ENCODE measurements at places on chromosomes 11 and 22.
A peak's percentile ranks its signal among the peaks of the same experiment; 100 is the strongest.

GRCh38 chr22:43227239-43227630 lies 40.3 kb upstream of the TTLL12 start:
- no peak for DNase-seq

DNA sequence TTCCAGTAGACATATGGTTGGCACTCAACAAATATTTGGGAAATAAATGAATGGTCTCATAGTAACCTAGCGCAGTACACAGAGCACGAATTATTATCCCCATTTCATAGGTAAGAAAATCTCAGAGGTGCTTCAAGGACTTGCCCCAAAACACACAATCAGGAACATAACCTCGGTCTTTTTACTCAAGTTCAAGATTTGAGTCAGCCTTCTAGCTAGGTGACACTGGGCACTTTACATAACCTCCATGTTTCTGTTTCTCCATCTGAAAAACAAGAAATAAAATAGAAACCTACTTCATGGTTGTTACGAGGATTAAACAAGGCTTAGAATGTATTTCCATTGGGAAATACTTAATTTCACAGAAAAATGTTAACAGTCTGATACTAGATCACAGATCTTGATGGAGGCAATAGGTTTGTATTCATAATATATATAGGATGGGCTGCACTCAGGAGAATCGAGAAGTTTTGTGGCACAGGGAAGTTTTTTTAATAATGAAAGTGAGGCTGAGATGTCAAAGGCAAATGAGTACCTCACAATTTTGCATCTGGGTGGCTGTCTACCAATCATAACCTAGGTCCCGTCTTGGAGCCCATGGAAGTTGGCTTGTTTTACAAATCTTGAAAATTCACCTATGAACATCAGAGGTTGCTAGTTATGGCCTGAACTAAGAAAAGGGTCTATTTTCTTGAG lies 147.4 kb upstream of the ZC3H12C start:
- no peak for DNase-seq

DNA sequence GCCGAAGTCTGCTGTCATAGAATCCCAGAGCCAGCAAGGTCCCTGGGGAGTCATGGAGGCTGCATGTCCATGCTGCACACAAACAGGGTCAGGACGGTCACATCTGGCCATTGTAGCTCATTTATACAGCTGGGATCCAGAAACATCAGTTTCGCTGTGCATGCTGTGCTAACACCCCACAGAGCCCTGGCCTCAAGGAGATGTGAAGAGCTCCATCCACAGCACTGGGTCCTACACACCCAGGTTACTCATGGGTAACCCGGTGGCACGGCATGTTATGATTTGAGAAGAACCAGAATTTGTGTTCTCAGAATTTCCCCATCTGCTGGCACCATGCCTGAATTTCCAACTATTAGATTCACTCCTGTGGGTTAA lies 146.3 kb upstream of the ARHGAP20 start:
- peak; percentile 83 for DNase-seq

- DNase-seq, result peak; percentile 1
Measured at GRCh38 chr11:96905143-96905542, 515.3 kb downstream of the JRKL start.

DNA sequence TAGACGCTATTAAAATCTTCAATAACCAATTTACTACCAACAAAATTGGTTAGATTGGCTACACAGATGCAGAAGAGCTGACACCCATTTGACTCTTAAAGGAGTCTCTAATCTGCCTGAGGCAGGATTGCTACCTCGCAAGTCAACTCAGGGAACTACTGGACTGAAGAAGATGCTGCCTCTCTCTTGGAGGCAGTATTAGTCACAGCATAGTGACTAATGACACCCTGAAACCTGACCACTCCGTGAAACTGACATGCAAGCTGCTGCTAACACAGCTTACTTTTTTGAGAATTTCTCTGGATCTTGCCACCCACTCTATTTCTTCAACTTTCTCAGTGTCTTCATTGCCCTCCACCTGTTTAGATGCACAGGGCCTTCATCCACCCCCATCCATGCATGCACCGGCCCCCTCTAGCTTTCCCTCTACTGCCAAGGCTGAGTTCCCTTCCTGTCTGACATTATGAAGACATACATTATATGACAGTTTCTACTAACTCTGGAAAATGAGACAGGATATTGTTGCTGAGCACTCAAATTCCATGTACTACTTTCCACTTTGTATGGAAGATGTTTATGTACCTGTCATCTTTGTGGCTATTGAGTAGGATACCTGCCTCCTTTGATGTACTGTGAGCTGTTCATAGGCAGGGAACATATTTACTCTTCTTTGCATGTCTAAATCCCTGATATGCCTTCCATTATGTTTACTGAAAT lies 183.2 kb downstream of the MSANTD4 start:
- DNase-seq, result no peak

- no peak for DNase-seq
Measured at GRCh38 chr11:67645521-67646461, 4.7 kb downstream of the ACY3 start.

DNA sequence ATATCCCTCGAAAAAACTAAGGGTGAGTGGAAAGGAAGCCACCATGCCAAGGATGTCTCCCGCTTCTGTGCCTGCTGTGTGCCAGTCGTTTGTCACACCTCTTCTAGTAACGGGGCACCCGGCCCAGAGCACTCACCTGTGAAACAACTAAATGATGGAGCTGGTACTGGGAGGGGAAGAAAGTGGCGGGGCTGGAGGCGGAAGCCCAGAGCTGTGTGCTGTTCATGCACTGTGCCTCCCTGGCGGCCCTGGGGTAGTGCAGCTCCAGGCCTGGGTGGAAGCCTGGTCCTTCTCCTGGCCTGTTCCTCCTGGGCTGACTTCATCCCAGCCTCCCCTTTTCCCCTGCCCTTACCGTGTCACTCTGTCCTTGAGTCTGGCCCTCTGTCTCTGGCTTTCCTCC lies 130.2 kb downstream of the CEP164 start:
- no peak for DNase-seq

- DNase-seq, result no peak
Measured at GRCh38 chr11:121385688-121386087, 66.4 kb upstream of the SORL1 start.

DNA sequence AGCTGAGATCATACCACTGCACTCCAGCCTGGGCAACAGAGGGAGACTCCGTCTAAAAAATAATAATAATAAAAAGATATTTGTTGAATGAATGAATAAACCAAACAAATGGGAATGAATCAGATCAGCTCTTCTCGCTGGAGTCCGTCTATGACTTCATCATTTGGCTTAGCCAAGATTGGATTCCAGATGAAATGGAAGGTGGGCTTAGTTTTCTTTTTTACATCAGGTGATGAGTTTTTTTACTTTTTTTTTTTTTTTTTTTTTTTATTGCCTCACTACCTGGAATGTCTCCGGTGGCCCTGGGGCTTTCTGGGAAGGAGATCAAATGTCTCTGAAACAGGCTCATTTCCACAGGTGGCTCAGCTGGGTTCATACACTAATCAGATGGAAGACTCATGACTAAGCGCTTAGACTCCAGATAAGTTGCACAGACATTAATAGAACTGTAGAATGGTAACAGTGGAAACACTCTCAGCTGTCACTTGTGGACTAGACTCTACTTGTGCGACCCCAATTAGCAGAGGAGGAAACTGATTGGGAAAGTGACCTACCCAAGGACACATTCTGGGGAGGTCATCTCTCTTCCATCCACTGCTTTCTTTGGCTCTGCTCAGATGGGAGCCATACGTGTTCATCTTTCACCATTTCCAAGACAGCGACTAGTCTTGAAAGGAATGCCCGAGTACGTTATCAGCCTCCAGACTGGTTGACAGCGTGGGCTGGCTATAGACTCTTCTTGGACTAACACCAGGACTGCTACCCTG lies 20.5 kb upstream of the RBFOX2 start:
- DNase-seq, result peak; percentile 71

DNA sequence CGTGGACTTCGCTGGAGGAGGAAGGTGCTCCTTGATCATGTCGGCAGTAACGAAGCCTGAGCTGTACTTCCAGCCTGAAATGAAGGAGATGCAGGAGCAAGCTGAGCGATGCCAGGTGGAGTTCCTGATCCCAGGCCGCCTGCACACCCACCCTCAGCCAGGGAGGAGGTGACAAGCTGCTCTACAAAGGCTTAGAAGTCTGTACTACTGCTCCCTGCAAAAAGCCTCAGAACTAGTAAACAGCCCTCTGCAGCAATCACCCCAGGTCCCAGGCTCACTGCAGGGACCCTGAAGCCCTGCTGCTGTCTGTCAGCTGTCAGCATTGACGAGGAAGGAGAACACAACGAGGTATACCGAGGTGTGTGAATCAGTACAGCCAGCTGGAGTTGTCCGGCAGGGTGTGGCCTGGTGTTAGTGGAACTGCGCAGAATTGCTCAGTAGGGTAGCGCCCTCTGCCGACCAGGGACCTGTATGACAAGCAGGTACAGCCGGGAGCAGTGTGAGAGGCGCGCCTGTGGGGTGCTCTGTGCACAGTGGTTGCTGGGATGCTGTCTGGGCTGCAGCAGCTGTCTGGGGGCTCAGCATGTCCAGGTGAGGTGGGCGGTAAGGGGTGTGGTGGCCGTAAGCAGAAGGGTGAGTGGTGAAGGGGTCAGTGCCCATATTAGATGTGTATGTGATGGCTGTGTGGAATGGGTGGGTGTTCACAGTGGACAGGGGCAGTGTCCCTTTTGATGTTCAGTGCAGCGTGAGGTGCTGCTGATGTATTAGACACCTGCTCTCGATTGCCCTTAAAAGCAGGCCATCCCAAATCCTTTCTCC lies 7.6 kb downstream of the CYB5R2 start:
- DNase-seq, result peak; percentile 69

DNA sequence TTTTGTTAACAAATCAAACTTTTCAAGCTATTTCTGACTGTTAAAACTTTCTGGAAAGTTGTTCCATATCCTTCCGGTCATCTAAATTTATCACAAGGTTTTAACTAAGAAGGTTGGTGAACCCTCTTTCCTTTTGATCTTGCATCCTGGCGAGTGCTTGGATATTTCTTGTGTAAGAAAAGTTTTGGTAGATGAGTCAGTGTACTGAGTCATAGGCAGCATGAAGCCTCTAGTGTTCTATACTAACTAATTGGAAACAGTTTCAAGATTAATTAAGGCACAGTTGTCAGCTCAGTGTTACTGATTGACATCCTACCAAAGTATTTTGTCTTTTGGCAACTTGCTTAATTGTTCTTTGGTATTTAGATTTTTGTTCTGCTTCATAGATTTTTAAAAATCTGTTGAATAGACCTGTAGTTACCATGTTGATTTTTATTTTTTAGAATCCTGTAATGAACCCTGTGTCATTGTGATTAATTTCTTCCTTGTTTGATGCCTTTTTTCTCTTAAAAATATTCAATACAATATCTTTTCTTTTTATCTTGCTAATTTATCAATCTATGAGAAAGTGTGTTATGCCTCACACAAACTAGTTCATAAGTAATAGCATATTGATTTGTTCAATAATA lies 38.0 kb downstream of the METTL15 start:
- peak; percentile 88 for DNase-seq

DNA sequence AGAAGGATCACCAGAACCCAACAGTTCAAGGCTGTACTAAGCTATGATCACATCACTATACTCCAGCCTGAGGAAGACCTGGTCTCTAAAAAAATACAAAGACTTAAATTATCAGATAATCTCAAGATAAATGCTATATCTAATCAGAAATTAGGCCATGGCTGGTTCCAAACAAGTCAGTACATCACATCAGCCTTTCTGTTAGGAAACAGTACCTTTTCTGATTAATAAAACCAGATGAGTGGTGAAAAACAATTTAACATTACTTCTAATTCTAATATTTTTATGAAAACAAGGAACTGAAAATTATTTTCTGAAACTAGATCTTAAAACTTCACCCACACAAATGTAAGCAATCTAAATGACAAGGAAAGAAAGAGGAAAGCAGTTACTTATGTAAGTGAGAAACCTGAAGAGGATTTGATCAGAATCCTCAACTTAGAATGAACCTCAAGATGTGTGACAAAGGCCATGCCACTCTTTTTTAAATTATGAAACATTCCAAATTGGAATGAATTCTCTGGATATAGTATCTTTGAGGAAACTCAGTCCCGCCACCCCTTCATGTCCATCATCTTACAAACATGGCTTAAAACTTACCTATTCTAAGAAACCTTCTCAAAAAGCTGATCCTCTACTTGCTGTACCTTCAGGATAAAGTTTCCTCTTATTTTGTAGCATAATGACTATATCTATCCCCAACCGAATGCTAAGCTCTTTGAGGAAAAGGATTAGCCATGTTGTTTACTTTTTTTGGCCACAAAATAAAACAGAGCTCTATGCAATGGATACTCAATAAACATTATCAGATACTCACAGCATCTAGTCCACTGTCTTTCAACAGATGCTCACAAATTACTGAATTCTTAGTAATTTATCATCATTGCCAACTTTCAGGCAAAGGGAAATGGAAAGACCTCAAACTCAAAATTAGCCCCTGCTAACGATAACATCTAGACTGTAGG lies 132.0 kb downstream of the MRTFA start:
- DNase-seq, result no peak

GRCh38 chr11:79330651-79331050 lies 110.2 kb downstream of the TENM4 start:
- DNase-seq, result no peak

DNA sequence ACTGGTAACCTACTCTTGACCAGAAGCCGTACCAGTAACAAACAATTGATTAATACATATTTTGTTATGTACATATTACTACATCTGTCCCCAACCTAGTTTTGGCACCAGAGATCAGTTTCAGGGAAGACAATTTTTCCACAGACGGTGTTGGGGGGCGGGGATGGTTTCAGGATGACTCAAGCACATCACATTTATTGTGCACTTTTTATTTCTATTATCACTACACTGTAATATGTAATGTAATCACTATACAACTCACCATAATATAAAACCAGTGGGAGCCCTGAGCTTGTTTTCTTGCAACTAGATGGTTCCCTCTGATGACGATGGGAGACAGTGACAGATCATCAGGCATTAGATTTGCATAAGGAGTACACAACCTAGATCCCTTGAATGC lies 15.5 kb downstream of the DGCR8 start:
- DNase-seq, result no peak

GRCh38 chr11:117411736-117412135 lies 84.1 kb downstream of the CEP164 start:
- no peak for DNase-seq

- DNase-seq, result no peak
Measured at GRCh38 chr22:24187731-24188644, 6.7 kb downstream of the SUSD2 start.

GRCh38 chr11:16126362-16126761 lies 230.0 kb downstream of the SOX6 start:
- DNase-seq, result no peak

DNA sequence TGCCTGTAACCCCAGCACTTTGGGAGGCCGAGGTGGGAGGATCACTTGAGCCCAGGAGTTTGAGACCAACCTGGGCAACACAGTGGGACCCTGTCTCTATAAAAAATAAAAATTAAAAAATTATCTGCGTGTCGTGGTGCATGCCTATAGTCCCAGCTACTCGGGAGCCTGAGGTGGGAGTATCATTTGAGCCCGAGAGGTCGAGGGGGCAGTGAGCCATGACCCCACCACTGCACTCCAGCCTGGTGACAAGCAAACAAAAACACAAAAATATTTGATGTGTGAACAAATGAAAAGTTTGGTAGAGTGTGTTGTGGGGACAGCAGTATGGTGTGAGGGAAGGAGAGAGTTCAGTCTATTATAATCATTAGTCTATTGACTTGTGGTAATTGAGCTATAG lies 90.8 kb upstream of the PARVA start:
- no peak for DNase-seq
